ENCODE measurements at places on chromosomes 3 and 15. TPM values are rescaled to one million over a fixed set of nuclear protein-coding genes. Genes with fewer than 3 reads are reported as not detected.

- no peak for DNase-seq
These were observed 15.7 kb downstream of the EMC4 start for GRCh38 chr15:34240537-34240936.

CAMK1 gene
- total RNA-seq = 46.6 TPM

GRCh38 chr3:13110678-13111116, 37.5 kb upstream of the IQSEC1 start:
- DNase-seq = no peak

DNA sequence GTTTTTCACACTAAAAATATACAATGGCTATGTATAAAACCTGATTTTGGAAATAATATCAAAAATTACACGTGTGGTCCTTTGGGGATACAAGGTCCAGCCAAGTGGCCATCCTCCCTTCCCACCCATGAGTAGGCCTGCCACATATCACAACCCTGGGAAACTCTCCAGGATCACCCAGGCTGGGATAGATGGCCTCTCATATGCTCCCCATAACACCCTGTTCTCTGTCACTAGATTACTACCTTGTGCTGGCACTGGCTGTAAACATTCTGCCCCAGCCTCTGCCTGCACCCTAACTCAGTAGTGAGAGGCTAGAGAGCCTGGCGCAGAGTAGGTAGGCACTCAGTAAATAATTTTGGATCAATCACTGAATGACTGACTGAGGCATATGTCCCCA, 52.1 kb downstream of the CLDN18 start:
- DNase-seq = no peak

CDC25A gene
- 3.2 TPM for total RNA-seq

All from ovary (tissue), 10 donors.